ENCODE measurements at places on chromosomes 1 and 21.

- DNase-seq, result no peak
These were observed 36.0 kb upstream of the ATP2B4 start for GRCh38 chr1:203590603-203591002.

GRCh38 chr1:59318271-59318860, 21.5 kb downstream of the FGGY start:
- no peak for DNase-seq

DNA sequence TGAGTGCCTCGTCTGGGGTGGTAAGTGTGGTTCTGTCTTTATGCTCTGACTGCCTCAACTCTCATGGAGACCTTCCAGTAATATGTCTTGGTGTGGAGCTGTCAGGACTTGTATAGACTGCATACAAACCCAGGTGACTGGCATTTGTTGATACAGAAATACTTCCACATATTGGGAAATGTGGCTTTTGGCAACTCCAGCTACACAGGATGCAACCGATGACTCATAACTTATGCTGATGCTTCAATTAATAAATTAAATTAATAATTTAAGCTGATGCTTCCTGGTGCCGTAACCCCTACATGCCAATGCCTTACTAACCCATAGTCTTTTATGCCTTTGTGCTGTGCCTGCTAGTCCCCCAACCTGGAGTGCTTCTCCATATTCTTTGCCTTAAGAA, 72.3 kb upstream of the ARTN start:
- DNase-seq, result no peak

- no peak for DNase-seq
These were observed 105.1 kb downstream of the PBX1 start for GRCh38 chr1:164664127-164664526.

DNA sequence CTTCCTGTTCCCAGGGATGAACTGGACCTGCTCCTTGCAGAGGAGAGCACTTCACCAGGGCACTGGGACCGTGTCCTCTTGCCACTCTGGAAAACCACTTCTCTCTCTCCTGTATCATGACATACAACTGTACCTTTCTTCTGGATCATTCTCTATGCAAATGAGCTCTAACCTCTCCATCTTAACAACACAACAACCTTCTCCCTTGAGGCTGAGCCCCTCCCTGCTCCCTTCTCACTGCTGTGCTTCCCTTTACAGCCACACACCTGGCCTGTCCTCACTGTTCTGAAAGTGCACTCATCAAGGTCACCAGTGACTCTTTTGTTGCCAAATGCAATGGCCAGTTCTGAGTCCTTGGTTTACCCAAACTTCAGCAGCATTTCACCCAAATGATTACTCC, 54.5 kb upstream of the MRPS6 start:
- DNase-seq, result no peak

- DNase-seq, result no peak
These were observed 1.9 kb upstream of the ZFYVE9 start for GRCh38 chr1:52139817-52140540.

GRCh38 chr1:1223321-1223720, 8.5 kb downstream of the SDF4 start:
- DNase-seq, result no peak

- DNase-seq, result no peak
These were observed 2.8 kb downstream of the DYRK1A start for GRCh38 chr21:37369307-37369854.

GRCh38 chr1:202858789-202859414, 30.0 kb downstream of the RABIF start:
- no peak for DNase-seq

DNA sequence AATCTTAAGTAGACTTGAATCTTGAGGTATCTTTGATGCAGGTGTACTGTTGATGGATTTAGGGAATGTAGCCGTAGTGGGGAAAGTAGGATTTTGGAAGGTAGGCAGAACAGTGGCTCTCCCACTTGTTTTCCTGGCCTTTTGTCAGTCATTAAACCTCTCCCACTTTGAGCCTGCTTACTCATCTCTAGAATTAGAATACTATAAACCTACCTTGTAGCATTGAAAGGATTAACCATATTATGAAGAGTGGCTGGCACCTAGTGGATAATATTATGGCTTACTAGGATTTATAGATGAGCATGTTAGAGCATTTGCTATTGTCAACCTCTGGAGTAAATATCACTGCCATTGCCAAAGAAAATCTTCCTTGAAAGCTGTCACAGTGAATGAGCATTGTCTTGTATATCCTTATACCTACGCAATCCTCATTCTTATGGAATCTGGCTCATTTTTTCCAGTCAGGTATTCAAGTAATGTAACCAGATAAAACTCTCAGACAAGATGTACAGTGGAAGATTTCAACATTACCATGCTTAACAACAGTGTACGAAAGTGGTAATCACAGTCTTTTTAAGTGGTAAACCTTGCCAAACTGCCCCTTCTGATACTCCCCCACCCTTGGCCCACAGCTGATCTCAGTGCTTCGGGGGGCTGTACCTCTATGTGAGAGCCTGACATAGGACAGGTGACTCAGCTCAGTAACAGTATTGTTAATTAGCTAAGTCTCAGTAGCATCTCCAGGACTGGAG, 44.4 kb downstream of the SH3GLB1 start:
- DNase-seq, result no peak

DNA sequence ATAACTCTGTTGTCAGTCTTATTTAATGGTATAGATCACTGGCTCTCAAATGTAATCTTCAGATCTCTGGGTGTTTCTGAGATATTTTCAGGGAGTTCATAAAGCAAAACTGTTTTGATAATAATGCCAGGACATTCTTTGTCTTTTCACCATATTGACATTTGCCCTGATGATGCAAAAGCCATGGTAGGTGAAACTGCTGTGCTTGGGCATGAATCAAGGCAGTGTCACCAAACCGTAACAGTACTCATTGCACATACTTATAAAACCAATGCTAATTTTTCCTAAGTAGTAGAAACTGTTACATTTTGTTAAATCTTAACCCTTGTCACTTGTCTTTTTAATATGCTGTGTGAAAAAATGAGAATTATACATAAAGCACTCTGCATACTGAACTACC, 76.0 kb downstream of the RPS6KC1 start:
- DNase-seq, result no peak

- no peak for DNase-seq
These were observed at the start of gene WNT9A for GRCh38 chr1:227947676-227948492. TSS of gene WNT9A (minus strand) at chr1:227947932. CDS start at chr1:227947887, 45 bp downstream.

Measured in stimulated activated CD8-positive, alpha-beta memory T cell treated with anti-CD3 and anti-CD28 coated beads, Interleukin-15, amount 100 ng/mL, for 24 hours (primary cell).